ENCODE measurements at places on chromosomes 3 and 15.

GRCh38 chr3:43031485-43031884 lies 52.4 kb downstream of the GASK1A start:
- no peak for DNase-seq

DNA sequence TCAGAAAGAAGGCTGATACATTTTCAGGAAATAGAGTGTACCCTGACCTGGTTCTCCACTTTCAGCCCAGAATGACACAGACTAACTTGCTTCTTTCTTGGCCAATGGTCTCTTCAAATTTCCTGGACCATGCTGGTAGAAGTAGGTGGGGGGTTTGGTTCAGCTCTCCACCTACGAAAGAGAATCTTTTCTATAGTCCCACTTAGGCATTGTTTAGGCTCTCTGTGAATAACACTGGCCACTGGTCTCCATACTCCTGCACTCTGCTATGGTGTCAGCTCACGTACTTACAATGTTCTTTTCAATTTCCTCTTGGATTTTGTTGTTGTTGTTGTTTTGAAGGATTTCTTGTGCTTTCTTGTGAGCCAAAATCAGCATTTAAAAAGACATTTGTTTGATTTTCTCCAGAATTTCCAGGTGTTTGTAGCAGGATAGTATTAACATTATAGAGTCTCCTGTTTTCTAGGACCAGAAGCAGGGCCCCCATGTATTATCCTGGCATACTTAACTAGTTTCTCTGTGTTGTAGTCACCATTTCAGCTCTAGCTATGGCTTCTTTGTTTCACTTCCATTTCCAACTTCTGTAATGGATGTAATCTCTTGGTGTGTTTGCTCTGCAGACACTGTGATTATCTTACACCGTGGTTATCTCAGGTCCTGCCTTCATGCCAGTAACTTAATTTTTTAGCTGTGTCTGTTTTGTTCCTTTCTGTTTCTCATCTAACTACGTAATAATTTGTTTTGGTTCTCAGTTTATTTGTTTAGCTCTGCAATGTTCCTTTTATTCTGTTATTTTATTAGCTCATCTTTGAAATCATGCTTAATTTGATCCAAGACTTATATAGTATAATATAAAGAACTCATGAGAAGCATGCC lies 61.4 kb downstream of the CHRNA7 start:
- no peak for DNase-seq

GRCh38 chr3:56985878-56986277 lies 74.6 kb upstream of the SPATA12 start:
- no peak for DNase-seq

GRCh38 chr15:41558400-41559238 lies at the start of gene TYRO3:
TYRO3 (plus strand) TSS chr15:41559212; CDS start chr15:41559258, 46 bp downstream.
- DNase-seq: peak; percentile 62

DNA sequence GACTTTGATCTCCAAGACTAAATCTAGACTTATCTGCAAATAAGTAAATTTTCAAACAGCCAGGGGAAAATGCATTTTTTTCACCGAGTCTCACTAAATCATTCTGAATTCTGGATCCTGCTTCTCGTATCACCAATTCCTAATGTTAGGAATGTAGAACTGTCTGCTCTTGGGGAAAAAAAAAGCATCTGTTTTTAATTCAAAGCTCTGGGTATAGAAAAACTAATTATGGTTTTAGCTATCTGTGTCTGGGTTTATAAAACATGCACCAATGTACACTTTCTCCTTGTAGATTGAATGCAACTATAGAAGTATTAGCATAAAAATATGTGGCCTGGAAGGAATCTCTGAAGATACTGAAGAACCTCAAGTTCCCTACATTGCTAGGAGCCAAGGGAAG lies 4.8 kb upstream of the CDAN1 start:
- DNase-seq: no peak

- no peak for DNase-seq
Measured at GRCh38 chr3:186828340-186828739, 14.2 kb upstream of the ADIPOQ start.

- no peak for DNase-seq
Measured at GRCh38 chr15:87667643-87668042, 588.9 kb downstream of the NTRK3 start.

DNA sequence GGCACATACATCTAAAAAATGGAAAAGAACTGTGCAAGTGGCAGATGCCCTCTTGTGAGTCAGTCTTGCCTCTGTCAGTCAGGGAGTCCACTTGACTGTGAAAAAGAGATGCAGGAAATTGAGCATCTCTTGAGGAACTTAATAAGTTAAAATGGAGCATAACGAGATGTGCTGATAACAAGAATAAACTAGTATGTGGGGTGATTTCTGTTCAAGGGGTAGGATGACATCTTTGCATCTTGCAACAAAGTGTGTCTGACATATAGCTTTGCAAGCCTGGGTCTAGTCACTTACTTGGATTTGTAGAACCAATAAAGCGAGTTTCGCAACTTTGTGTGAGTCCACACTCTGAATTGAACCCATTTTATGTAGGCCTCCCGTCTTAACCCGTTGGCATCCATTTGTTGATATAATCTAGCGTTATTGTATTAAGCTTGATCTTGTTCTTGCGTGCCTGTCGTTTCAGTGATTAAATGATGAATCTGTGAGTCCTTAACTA lies 2.2 kb downstream of the USP3 start:
- DNase-seq: no peak

GRCh38 chr15:99247062-99247461 lies 2.3 kb downstream of the TTC23 start:
- no peak for DNase-seq

DNA sequence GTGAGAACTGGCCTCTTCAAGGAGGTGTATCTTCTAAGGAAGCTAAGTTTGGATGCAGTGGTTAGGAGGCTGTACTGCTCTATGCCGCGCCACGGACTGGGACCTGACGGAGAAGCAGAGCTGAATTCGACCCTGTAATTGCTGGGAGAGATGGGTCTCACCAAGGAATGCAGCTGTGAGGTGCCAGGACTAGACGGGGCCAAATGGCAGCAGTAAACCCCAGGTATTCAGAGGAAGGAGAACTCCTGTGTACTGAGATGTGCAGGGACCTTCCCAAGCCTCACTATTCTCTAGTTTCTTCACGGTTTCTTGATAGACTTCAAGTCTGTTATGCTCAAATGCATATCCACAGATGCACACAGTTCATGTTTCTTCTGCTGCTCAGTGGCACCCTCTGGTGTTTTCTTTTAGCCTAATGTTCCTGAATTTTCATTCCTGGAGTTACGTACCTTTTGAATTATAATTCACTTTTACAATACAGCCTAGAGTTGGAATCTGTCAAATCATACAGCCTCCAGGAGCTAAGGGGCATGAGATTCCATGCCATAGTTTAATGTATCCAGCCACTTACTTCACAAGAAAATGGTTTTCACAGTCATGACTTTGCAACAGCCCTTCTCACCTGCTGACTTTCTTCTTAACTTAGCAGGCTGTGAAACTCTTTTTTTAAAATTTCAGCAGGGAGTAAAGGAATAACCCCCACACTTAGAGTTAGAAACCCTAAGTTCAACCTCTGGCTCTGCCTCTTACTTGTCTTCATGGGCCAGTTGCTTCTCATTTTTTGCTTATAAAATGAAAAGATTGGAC lies 61.8 kb downstream of the GLDN start:
- DNase-seq: no peak

- no peak for DNase-seq
Measured at GRCh38 chr15:88708655-88709054, 69.8 kb downstream of the ISG20 start.

- no peak for DNase-seq
Measured at GRCh38 chr15:78060232-78060631, 17.3 kb downstream of the TBC1D2B start.

- no peak for DNase-seq
Measured at GRCh38 chr3:186013312-186013711, 75.5 kb upstream of the TRA2B start.

DNA sequence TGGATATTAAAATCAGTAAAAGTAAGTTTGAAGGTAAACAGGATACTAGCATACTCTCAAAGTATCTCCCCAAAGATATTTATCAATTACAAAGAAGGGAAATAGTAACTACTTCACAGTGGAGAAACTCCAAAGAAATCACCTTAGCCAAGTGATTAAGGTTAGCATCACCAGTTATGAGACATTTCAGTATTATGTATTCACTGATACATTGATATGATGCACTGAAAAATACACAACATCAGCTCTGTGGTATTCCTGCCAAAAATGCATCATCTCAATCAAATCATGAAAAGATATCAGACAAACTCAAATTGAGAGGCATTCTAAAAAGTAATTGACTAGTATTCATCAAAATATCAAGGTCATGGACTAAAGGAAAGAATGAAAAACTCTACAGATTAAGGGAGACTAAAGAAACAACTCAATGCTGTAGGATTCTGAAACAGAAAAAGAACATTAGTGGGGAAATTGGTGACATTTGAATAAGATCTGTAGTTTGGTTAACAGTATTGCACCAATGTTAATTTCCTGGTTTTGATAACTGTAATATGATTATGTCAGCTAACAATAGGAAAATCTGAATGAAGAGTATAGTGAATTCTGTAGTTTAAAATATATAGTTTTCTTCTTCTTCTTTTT lies 215.4 kb downstream of the UACA start:
- no peak for DNase-seq

DNA sequence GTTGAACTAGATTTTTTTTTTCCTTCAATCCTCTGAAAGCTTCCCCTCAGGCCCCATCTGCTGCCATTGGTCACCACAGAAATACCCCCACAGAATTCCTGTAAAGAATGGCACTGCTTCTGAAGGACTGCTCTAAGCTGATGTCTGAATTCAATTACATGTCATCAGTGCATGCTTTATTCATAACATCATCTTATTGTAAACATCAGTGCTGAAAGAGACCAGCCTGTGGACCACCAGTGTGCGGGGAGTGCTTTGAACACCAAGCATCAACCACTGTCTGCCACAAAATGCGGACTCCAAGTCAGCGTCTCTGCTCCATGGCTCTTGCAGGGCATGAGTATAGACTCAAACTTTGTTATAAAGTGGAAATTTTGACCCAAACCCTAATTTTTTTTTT lies 11.6 kb downstream of the PHLDB2 start:
- DNase-seq: no peak

DNA sequence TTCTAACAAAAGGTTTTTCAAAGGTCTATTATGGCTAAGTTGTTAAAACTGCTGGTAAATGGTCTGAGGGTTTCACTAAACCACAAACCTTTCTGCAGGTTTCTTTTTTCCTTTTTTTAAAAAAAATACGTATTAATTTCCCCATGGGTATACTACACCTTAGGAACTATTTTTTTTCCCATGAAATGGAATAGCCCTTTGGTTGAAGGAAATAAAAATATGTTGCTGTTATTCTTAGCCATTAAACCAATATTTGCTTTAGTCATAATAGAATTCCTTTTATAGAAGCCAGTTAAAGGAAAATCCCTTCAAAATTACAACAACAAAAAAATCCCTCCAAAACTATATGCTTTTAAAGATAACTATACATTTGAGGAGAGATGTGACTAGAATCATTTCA lies 1303.3 kb downstream of the ROBO2 start:
- DNase-seq: no peak

- DNase-seq: no peak
Measured at GRCh38 chr3:129838086-129838485, 55.4 kb downstream of the TMCC1 start.

DNA sequence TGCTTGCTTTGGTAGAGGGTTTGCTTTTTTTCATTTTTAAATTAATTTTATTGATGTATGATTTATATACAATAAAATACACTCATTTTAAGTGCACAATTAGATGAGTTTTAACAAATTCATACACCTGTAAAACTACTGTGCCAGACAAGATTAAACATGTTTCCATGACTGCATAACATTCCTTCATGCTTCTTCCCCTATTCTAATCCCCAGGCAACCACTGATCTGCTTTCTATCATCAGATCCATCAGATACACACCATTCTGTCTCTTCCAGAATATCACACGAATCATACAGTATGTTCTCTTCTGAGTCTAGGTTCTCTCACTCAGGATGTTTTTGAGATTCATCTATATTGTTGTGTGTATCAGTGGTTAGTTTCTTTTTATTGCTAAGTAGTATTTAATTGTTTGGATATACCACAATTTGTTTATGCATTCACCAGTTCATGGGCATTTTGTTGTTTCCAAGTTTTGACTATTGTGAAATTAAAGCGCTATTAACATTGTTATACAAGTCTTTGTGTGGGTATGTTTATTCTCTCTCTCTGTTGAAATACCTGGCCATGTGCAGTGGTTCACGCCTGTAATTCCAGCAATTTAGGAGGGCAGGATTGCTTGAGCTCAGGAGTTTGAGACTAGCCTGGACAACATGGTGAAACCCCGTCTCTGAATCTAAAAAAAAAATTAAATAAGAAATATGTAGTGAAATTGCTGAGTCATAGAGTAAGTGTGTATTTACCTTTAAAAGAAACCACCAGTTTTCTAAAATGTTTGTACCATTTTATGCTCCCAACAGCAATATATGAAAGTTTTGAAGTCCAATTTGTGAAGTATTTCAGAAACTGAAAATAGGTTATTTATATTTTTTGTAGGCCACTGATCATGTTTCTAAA lies 7.0 kb upstream of the TFG start:
- no peak for DNase-seq

DNA sequence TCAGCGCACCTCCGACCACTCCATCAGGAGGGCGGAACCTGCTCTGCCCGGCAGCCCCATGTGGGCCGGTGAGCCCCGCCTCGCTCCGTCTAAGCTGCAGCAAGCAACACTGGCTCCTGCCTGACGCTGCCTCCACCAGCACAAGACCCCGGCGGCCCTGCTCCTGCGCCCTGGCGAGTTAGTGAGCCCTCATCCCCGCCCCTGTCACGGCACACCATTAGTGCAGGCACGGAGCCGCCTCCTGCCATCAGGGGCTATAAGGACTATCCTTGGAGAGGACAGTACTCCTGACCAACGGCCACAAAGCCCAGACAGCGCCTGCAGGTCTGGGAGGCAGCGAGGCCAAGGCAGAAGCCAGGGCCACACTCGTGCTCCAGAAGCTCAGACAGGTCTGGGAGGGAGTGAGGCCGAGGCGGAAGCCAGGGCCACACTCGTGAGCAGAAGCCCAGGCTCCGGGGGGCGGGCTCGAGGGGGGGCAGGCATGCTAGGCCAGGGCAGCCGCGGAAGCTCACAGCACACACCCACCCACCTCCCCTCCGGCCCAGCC lies 39.4 kb downstream of the TNK2 start:
- DNase-seq: no peak

DNA sequence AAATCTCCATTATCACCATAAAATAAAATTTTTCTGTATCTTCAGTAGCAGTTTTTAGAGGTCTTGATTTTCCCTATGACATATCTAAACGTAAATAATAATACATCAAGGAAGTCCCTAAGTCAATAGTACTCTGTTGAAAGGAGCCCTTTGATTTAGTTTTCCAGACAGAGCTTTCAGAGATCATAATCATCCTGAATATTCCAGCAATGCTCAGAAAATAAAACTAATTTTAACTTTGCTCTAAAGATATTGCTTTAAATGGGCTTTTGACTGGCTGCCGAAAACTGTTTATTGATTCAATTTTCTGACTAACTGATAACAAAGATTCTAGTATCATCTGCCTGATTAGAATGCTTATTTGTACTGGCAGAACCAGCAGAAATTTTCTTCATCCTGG lies 40.7 kb upstream of the ROBO1 start:
- no peak for DNase-seq
